ENCODE measurements at places on chromosomes 7 and 10.

GRCh38 chr10:99364125-99364524 lies 35.0 kb downstream of the CNNM1 start:
- DNase-seq: no peak

GRCh38 chr10:28676968-28677887 lies at the start of gene BAMBI:
Gene BAMBI, plus strand, starts transcription at chr10:28677521. Its CDS starts 377 bp downstream, at chr10:28677898.
- DNase-seq: peak; percentile 82

- no peak for DNase-seq
These were observed 898.6 kb downstream of the LRMDA start for GRCh38 chr10:76329891-76330575.

- DNase-seq: no peak
These were observed 127.9 kb downstream of the PPP1R9A start for GRCh38 chr7:95035295-95035694.

- DNase-seq: no peak
These were observed 945 bp downstream of the ADO start for GRCh38 chr10:62805231-62806099.

DNA sequence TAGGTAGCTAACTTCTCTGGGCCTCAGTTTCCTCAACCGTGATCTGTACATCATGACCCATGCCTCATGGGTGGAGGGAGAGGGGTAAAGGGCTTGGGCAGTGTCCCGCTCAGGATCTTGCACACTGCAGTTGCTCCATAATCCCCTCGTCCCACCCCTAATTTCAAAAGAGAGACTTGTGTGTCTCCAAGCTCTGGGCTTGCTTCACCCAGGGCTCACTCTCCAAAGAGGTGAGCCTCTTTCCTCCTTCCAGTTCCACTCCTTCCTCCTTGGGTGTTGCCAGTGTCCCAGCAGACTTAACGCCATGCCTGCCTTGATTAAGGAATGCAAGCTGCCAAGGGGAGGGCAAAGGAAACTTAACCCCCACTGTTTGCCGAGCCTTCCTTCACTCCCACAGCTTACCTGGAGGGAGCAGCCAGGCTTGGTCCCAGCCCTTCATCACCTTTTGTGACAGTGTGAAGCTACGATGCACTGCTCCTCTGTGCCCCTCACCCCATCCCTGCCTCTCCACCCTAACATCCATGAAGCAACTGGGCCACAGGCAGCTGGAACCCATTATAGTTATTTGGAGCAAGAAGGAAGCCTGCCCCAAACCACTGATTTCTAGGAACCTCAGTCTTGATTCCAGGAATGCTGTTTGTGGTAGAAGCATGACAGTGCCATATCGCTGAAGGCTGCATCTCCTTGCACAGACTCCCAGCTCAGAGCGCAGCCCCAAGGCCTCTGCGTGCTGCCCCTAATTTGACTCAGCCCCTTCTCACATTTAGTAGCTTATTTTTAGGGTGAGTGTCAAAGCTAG lies 363.3 kb downstream of the TNS3 start:
- no peak for DNase-seq

GRCh38 chr7:2445898-2446555 lies 30.2 kb downstream of the GRIFIN start:
- no peak for DNase-seq

DNA sequence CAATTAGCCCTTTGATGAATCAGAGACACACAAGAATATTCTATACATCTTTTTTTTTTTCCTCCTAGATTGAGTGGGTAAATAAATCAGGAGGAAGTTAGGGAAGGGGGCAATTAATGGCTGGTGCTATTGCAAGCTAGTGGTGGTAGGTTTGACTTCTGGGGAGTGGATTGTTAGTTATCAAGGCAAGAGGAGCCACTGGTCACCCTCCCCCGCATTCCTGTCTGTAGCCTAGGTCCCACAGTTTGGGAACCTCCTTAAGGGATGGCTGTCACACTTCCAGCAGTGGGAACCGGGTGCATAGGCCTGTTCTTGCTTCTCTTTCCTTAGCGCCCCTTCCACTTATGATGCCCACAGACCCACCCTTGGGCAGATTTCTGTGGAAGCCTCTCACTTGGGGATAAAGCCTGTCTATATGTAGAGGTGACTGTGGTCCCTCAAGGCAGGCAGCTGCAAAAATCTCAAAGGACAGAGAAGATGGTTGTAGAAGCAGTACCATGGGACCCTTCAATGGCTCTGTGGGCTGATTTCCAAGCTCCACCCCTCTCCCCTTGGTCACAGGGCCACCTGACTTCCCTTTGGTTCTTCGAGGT lies 2.3 kb upstream of the ADCK2 start:
- no peak for DNase-seq

DNA sequence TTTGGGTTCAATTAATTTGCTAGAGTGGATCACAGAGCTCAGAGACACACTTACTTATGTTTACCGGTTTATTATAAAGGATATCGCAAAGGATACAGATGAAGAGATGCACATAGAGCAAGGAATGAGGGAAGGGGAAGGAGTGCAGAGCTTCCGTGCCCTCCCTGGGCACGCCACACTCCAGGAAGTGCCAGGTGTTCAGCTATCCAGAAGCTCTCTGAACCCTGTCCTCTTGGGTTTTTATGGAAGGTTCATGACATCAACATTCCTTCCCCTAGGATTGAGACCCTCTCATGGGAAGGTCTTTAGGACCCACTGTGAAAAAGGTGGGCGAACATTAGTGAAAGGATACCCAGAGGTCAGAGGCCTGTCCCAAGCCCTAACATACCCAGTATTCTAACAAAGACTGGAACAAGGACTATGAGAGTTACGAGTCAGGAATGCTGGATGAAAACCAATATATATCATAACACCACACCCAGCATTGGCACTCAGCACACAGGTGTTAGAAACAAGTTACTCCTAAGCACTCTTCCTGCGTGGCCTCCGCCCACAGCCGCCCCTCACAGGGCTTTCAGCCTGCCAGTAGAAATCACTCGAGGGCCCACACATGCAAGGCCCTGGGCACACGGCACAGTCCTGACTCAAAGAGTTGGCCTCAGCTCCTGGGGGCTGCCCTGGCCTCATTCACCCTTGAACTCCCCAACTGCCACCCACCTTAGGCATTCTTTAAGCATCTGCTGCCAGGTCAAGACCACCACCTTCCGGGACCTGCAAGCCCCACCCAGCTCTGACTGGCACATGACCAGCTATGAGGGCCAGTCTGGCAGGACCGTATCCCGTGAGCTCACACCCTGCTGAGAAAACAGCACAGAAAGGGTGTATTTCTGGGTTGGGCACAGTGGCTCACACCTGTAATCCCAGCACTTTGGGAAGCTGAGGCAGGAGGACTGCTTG lies 5.6 kb upstream of the AIFM2 start:
- DNase-seq: no peak

GRCh38 chr10:72219235-72219814 lies 3.2 kb upstream of the ASCC1 start:
- no peak for DNase-seq

GRCh38 chr7:99369767-99370391 lies 4.7 kb upstream of the ARPC1B start:
- DNase-seq: no peak

DNA sequence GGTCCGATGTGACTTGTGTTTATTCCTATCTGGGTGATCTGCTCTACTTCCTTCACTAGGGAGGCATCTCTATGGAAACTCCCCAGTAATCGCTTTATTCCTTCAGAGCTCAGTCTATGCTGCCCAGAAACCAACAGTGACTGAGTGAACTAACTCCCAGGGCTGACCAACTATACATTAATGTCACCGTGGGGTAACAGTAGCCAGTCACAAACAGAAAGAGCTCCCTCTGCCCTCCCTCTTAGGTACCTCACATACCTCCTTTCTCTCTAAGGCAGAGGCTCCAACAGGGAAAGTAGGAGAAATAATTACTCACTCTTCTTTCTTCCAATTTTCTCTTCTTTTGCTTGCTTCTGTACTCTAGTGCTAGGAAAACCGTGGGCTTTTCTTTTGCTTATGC lies 855.0 kb downstream of the REEP3 start:
- DNase-seq: no peak

- DNase-seq: no peak
These were observed at the start of gene PHYHIPL for GRCh38 chr10:59176241-59177030. Gene PHYHIPL, plus strand, starts transcription at chr10:59176643. Its CDS starts 211 bp downstream, at chr10:59176854.

DNA sequence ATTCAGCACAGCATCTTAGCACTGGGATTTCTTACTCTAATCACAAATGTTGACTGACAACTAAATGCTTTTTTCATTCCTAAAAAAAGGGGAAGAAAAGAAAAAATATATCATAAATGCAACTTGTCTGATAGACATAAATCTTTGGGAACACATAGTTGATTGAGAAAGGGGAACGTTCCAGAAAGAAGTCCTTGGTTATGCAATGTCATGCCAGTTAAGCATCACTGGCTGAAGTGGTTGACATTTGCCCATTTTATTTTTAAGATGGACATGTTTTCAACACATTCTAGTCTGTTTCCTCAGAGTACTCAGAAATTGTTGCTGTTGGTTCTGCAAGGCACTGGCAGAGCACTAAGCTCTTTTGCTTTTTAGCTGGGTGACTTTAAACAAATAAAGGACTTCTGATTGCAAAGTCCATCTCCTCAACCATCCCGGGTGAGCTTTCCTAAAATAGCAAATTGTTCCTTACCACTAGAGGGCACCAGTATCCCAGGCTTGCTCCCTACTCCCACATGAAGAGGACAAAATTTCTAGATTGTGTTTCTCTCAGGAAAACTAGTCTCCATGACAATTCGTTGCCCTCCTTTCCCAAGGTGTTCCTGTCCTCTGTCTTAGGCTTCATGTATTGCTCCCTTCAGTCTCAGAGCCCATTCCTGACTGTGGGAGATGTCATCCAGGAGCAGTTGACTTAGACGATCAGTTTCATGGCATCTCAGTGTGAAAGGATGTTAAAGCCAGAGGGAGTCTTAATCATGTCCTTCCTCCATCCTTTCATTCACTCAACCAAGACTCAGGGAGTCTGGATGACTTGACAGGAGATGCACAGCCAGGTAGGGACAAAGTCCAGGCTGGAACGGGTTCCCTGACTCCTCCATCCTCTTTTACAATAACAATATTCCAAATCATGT lies 23.9 kb downstream of the OPALIN start:
- DNase-seq: no peak

GRCh38 chr7:140928491-140929309 lies 4.0 kb upstream of the BRAF start:
- no peak for DNase-seq

DNA sequence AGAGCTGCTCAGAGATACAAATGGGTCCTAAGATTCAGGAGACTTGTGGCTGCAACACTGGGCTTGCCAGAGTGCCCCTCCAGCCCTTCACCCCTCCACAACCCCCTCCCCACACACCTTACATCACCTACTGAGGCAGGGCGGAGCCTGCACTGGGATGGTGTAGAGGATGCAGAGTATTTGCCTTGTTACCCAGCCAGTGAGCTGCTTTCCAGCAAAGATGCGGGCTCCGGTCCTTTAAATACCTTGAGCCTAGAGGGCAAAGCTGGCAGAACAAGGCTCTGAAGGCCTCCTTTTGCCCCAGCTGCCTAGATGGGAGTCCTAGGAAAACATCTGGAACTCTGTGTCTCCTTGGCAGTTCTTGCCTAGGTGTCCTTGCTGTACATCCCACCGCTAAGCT lies 34.6 kb downstream of the KAZALD1 start:
- no peak for DNase-seq

GRCh38 chr7:14233076-14233867 lies 243.8 kb upstream of the ETV1 start:
- no peak for DNase-seq

GRCh38 chr7:7739204-7740036 lies 21.0 kb upstream of the RPA3 start:
- DNase-seq: no peak

DNA sequence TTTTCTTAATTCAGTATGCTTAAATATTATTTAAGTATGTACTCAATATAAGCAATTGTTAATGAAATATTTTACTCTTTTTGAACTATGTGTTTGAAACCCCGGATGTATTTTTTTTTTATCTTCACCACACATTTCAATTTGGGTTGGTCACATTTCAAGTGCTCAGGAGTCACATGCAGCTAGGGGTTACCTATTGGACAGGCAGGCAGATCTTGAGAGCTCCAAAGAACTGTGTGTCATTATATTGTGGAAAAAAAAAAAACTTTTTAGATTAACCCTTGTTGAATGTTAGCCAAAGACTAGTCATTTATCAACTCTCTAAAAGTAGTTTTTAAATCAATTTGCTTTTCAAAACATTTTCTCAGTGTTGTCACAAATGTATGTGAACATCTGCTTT lies 37.2 kb downstream of the IKZF1 start:
- no peak for DNase-seq

DNA sequence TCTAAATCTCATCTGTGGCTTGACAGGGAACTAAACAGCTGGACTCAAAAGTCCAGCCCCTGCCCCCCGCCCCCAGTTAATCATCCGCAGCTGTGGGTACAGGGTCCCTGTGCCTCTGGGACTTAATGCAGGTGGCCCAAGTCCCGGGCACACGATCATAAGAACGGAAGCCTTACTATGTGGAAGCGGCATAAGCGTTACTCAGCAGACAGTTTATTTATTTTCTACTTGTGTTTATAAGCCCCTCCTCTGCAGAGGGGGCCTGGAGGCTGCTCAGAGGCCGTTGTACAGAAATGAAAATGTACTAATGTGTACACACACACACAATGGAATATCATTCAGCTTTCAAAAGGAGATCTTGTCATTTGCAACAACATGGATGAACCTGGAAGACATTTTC lies 158.0 kb upstream of the TNS3 start:
- DNase-seq: no peak

DNA sequence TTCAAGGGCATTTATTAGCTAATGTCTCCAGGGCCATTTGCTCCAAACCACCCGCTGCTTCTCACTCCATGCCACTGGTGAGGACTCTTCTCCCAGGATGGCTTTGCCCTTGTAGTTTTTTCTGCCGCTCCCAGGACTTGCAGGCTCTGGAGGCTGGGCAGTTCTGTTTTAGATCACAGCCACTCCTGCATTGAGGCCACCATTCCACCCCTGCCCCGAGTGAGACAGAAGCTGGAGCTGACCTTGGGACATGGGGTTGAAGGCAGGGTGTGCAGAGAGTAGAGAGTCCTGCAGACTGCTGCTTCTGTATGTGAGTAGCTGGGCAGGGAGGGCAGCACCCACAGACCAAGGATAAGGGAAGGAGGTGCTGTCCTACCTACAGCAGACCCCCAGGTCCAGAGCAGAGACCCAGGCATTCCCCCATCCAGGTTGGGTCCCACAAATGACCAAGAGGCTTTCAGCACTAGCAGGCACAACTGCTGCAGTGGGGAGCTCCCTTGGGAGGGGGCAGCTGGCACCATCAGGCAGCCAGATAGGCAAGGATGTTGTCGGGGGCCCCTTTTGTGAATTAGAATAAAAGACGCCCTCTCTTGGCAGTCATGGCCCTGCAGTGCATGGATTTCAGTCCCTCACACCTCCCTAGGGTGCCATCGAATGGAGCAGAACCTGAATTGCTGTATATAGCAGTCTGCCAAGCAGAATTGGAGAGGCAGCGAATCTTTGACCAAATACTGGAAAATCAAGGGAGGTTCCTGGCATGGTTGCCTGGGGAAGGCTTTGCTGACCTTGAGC lies 22.7 kb upstream of the ADCYAP1R1 start:
- DNase-seq: no peak

DNA sequence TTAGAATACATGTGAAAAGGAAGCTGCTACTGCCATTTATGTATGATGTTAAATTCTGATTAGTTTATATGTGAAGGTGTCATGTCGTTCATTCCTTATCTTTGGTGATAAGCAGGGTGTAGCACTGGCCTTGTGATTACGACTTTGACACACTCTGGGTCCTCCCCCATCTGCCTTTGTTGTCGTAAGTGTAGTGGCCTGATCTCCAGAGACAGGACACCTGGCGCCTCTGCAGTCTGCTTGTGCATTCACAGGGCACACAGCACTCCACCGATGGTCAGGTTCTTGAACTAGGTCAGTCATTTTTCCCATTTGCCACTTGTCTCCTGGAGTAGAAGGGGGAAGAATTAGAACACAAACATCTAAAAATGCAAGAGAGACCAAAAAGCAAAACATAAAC lies 186.0 kb downstream of the PRKCQ start:
- DNase-seq: no peak

GRCh38 chr7:19491821-19492452 lies 216.9 kb downstream of the POLR1F start:
- DNase-seq: no peak

All from stimulated activated CD4-positive, alpha-beta T cell treated with anti-CD3 and anti-CD28 coated beads, TNF-alpha, amount 100 ng/mL, for 4 hours (primary cell).